GM23248 (cell line): ENCODE measurements at places on chromosomes 13 and 19. TPM values are rescaled to one million over a fixed set of nuclear protein-coding genes. Genes with fewer than 3 reads are reported as not detected.

Gene GGN
- 1.1 and 1.8 TPM in 2 replicates for total RNA-seq

Gene ZNF577
- 6.7 and 8.8 TPM in 2 replicates for total RNA-seq

Gene GNA15
- not detected in 2 replicates for total RNA-seq

Gene SIGLEC8
- not detected in 2 replicates for total RNA-seq

Gene ZSCAN4
- total RNA-seq = not detected in 2 replicates

Gene S1PR4
- total RNA-seq = not detected in 2 replicates

Gene KCNN1
- not detected in 2 replicates for total RNA-seq

Gene WDR87
- total RNA-seq = not detected in 2 replicates

Gene MBNL2
- 59.9 and 79.5 TPM in 2 replicates for total RNA-seq

Gene ONECUT3
- not detected in 2 replicates for total RNA-seq

Gene PRR12
- 2.7 and 2.9 TPM in 2 replicates for total RNA-seq

Gene CCDC194
- not detected in 2 replicates for total RNA-seq

Gene SIRT6
- total RNA-seq = 12.0 and 14.4 TPM in 2 replicates

Gene ZNF845
- 5.2 and 7.5 TPM in 2 replicates for total RNA-seq

Gene CRB3
- total RNA-seq = not detected in 2 replicates

Gene PAF1
- 45.3 and 51.2 TPM in 2 replicates for total RNA-seq

Gene ZSCAN22
- total RNA-seq = 1.8 and 3.4 TPM in 2 replicates

Gene NALCN
- total RNA-seq = 3.6 and 3.9 TPM in 2 replicates

Gene KLK12
- not detected in 2 replicates for total RNA-seq

Gene INSL3
- total RNA-seq = not detected in 2 replicates

DNA sequence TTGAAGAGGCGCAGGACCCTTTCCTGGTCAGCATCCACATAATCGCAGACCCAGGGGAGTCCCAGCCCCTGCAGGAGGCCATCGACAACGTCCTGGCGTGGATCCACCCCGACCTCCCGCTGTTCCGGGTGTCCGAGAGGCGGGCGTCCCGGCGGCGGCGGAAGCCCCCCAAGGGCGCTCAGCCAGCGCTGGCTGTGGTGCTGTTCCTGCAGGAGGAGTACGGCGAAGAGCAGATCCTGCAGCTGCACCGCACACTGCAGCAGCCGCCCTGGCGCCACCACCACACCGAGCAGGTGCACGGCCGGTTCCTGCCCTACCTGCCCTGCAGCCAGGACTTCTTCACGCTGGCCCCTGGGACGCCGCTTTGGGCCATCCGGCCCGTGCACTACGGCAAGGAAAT is 29.3 kb downstream of the FAM124A start:
- DNase-seq = no peak

- DNase-seq = peak; percentile 26
Measured at GRCh38 chr13:91142572-91142971, 204.9 kb upstream of the MIR17HG start.

GRCh38 chr19:8643860-8644653 is 13.6 kb downstream of the NFILZ start:
- DNase-seq = no peak

DNA sequence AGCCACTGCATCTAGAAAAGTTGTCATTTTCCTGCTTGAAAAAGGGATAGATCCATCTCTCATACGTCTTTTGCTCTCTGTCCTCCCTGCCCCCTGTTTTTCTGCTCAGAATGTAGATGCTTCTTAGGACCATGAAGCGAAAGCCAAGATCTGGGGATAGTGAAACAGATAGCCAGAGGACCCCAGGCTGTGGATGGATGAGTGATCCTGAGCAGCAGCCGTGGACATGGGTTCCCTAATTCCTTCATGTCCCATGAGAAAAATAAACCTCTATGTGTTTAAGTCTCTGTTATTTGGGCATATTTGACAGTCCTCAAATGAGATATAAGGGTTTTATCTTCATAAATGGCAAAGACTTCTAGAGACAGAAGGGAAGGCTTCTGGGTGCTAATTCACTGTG is 12.2 kb upstream of the FFAR2 start:
- DNase-seq = no peak

- DNase-seq = no peak
Measured at GRCh38 chr13:104006625-104007075, 940.4 kb upstream of the SLC10A2 start.

DNA sequence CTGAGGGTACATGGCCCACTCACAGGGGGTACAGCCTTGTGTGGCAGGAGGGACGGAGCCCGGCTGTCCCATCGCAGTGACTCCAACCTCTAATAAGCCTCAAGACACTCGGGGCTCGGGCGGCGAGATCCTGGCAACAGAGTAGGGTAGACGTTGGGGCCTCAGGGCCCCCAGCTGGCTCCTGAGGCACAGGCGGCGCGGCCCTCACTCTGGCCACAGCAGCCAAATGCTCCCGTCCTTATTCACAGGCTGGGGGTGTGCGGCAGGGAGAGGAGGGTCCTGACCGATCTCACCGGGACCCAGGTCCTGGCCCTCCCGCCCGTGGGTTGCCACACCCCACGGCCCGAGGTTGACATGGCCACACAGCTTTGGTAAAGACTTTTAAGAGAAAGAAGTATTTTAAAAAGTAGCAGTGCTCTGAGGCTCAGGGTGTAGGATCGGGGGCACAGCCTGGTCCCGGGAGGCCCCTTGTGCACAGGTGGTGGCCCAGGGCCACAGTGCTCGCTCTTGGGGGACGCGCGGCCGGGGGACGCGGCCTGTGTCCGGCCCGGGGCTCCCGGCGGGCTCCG is 7.6 kb downstream of the SLC39A3 start:
- no peak for DNase-seq

GRCh38 chr19:18794029-18794313 is 2.9 kb upstream of the COMP start:
- no peak for DNase-seq

- DNase-seq = peak; percentile 21
Measured at GRCh38 chr19:5288347-5288739, 52.3 kb downstream of the PTPRS start.

GRCh38 chr19:12880551-12881171 is 588 bp downstream of the DNASE2 start:
- peak; percentile 54 for DNase-seq

- DNase-seq = no peak
Measured at GRCh38 chr19:4609878-4610511, 29.3 kb upstream of the TNFAIP8L1 start.

- no peak for DNase-seq
Measured at GRCh38 chr13:94525781-94526180, 46.3 kb upstream of the DCT start.

DNA sequence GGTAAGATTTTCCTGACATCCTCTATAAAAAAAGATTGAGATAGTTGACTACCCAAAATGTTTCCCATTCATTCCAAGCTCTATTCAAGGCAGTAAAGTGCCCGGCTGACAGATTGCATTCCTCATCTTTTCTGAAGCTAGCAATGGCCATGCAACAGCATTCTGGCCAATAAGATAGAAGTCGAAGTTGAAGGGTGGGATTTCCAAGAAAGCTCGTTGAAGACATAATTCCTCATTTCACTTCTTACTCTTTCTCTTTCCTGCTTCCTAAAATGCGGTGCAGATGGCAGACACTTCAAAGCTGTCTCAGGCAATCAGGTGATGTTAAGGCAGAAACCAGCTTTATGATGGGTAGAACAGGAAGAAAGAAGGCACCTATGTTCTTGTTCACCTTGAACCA is 13.4 kb upstream of the ALOX5AP start:
- no peak for DNase-seq

- DNase-seq = peak; percentile 98
Measured at GRCh38 chr13:30792285-30793000, 57.1 kb downstream of the ALOX5AP start.

- peak; percentile 85 for DNase-seq
Measured at GRCh38 chr19:35123573-35123972, 8.0 kb downstream of the FXYD3 start.

GRCh38 chr13:114279146-114279545 is 2.3 kb upstream of the UPF3A start:
- DNase-seq = no peak

DNA sequence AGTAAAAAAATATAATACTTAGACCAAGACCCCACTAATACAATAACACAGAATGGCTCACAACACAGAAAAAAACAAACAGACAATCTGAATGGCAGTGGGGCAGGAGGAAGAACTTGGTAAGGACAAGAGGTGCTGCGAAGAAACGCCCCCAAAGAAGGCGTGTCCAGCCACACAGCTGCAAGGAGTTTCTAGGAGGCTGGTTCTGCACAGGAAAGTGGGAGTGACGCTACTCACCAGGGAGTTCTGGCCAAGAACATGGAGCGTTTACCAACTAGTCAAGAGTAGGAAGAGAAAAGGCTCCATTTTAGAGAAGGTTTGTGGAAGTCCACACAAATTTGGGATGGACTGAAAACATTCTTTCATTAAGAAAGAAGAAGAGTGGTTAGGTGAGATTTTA is 95.3 kb upstream of the SLC15A1 start:
- no peak for DNase-seq

GRCh38 chr13:93307136-93307535 is 80.5 kb downstream of the GPC6 start:
- DNase-seq = peak; percentile 43

- no peak for DNase-seq
Measured at GRCh38 chr13:76438050-76438449, 448.2 kb downstream of the KCTD12 start.

DNA sequence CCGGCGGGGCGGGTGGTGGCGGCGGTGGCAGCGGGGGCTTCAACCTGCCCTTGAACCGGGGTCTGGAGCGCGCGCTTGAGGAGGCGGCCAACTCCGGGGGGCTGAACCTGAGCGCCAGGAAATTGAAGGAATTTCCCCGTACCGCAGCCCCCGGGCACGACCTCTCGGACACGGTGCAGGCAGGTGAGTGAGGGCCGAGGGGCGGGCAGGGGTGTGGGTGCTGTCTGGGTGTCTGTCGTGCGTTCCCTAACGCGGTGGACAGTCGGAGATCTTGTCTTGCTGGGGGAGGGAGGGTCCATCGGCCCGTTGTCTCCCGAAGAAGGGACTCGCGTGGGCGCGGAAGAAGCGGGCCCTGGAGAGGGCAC is 533 bp downstream of the LRCH1 start:
- no peak for DNase-seq

GRCh38 chr19:5080030-5080654 is 111.2 kb downstream of the KDM4B start:
- DNase-seq = no peak

GRCh38 chr13:70568571-70568970 is 460.3 kb upstream of the KLHL1 start:
- DNase-seq = peak; percentile 46

GRCh38 chr13:90675129-90675528 is 672.4 kb upstream of the MIR17HG start:
- no peak for DNase-seq

DNA sequence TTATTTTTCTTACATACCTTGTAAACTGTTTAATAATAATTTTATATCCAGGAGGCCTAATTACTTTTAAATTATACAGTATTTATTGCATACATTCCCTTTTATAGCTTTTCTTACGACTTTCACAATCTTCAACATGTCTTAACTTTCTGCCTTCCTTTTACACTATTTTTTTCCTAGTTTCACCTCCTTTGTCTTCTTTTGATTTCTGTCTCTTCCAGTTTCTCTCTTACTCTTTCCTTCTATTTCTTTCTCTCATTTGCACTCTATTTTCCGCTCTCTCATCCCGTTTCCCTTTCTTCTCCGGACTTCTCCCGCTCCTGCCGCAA is 11.5 kb downstream of the ZNF552 start:
- no peak for DNase-seq

DNA sequence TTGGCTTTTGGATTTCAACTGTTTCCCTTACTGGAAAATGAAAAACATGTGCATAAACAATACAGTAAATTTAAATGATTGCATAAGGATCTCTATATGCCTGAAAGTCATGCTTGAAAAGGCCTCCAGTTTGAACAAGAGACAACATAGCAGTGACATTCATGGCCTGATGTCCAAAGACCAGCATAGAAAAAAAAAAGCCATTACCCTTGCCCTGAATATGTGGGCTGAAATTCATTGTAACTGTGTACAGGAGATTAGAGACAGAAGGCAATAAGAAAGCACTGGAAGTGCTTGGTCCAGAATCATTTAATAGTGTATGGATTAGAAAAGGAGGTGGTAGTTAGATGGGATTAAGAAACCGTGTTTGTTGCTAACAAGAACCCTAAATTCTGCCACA is 15.4 kb downstream of the MIR17HG start:
- no peak for DNase-seq

GRCh38 chr13:54637366-54637765 is 1608.8 kb downstream of the OLFM4 start:
- DNase-seq = no peak

DNA sequence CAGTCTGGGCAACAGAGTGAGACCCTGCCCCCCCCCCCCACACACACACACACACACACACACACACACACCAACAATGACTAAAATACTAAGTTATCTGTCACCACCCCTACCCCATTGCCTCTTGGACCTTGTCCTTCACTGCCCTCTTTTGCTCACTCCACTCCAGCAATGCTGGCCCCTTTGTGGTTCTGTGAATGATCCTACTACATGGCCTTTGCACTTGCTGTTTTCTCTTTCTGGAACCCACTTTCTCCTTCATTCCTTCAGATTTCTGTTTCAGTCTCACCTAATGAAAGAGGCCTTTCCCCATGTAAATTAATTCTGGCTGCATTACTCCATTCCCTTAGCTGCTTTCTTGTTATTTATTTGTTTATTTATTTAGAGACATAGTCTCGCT is 2.5 kb upstream of the SAMD4B start:
- no peak for DNase-seq

DNA sequence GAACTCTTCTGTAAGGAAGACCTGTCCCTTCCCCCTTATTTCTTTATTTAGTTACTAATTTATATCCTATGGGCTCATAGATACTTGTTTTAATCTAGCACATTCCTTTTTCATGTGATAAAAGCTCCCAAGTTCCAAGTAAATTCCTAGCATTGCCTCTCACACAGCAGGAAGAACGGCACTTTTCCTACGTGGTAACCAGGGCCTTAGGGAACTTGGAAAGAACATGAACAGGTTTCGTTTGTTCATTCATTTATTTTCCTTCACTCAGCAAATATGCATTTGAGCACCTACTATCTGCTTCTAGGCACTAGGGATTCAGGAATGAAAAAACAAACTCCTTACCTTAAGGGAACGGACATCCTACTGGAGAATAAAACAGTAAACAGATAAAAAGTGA is 125.1 kb downstream of the SIPA1L3 start:
- DNase-seq = peak; percentile 30

GRCh38 chr13:74280093-74280794 is 146.0 kb upstream of the KLF12 start:
- DNase-seq = no peak

DNA sequence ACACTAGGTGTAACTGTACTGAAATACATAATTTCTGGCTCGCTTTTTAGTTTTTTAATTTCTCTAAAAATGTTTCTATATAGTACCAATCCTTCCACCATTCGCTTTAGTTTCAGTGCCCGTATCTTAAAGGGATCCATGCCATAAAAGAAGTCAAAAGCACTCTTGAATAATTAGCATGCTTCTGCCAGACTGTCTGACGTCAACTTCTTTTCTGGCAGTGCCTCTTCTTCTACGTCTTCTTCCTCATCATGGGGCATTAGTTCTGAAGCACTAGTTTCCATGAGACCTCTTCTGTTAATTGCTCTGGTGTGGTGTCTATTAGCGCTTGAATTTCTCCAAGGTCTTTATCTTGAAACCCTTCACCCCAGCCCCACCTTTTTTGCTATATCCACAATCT is 93.8 kb upstream of the DOCK9 start:
- no peak for DNase-seq

- no peak for DNase-seq
Measured at GRCh38 chr13:20706661-20707060, 3.2 kb downstream of the IL17D start.
